Stimulated activated CD8-positive, alpha-beta memory T cell treated with anti-CD3 and anti-CD28 coated beads, Interleukin-15, amount 100 ng/mL, for 48 hours (primary cell): ENCODE measurements at places on chromosomes 7 and 10.

DNA sequence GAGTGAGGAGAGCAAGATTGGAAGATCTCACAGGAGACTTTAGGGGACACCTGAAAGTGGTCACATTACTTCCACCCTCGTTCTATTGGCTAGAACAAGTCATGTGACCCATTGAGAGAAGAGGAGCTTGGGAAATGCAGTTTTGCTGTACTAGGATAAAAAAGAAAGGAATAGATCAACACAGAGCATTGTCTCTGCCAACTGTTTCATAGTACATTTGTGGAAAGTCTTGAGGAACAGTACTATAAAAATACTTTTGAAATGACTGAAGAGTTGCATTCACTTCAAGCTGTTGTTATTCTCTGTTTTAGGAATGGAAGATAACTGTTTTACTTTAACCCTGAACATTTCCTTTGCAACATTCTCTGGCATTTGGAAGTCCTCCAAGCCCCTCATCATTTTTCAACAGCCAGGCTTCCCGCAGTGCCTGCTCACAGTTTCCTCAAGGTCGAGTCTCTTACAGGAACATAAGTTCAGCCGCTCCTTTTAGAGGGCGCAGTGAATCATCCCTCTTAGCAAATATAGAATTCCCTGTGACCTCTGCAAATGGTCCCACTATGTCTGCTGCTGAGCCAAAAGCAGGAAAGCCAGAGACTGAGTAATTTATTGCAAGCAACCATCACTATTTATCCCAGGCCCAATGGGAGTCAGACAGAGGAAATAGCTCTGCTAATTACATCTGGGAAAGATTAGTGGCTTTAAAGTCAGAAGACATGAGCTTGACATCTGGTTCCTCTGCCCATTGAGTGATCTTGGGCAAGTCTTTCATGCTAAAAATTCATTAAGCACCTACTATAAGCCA lies 40.7 kb downstream of the MRPL32 start:
- no peak for DNase-seq

DNA sequence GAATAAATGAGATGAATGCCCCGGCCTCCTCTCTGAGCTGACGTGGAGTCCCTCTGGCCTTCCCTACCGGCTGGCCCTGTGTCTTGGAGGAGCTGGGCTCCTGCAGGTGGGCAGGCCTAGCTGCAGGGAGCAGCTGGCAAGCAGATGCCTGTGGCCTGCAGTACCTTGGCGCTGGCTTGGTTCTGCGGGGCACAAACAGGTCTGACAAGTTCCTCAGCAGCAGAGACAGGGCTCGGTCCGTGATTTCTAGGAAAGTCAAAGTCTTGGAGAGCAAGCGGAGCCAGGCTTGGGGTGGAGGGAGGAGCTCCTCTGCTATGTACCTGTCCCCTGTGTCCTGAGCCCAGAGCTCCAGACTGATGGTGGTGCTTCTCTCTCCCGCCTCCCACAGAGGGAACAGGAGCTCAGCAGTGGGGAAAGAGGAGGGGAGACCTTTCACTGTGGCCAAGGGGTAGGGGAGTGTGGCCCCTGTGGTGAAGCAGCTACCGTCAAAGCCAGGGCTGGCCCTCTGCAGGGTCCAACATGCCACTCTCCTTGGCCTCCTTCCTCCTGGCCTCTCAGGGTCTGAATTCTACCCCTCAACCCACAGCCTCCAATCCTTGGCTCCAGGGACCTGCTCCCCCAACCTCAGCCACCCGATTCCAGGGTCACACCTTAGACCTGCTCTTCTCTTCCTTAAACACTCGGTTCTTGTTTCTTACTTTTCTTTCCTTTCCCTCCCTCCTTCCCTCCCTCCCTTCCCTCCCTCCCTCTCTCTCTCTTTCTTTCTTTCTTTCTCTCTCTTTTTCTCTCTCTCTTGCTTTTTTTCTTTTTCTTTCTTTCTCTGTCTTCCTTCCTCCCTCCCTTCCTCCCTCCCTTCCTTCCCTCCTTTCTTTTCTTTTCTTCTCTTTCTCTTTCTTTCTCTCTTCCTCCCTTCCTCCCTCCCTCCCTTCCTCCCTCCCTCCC lies 20.1 kb downstream of the MYL10 start:
- no peak for DNase-seq

DNA sequence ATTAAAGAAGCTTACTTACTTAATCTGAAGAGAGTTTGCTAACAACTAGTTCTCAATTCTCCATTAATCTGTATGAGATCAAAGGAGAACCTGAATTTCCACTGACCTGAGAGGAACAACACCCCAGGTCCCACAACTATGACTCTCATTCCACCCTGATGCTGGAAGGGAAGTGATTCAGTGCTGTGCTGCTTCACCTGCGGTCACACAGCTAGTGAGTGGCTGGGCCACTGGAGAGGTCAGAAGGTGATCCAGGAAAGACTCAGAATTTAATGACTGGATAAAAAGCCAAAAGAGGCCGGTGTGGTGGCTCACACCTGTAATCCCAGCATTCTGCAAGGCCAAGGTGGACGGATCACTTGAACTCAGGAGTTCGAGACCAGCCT lies 23.6 kb downstream of the SORBS1 start:
- no peak for DNase-seq

- DNase-seq: no peak
Measured at GRCh38 chr7:72709909-72710308, 118.1 kb downstream of the TYW1B start.

GRCh38 chr7:8197994-8198698 lies 63.8 kb downstream of the ICA1 start:
- DNase-seq: peak; percentile 44
